ENCODE measurements at places on chromosomes 4 and X.

DNA sequence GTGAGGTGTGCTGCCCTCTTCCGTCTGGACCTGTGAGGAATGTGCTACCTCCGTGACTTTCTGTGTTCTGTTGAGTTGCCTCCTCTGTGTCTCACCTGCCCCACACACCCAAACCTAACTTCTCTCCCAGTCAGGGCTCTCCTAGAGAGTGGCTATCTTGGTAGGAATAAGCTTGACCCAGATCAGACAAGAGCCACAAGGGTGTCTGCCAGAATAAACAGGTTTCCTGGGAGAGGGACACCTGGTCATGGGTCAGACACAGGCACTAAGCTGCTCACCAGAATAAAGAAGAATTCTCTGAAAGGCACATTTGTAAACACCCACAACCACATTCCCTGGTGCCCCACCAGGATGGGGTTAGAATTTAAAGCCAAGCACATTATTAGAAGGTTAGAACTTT lies 11.1 kb downstream of the ZNF182 start:
- no peak overlapping the region for H3K27ac ChIP-seq

- peaks cover 79% of the 10 kb centered on the region for H3K4me1 ChIP-seq
- no peaks in the 10 kb centered on the region for H3K36me3 ChIP-seq
- H3K4me3 ChIP-seq = no peak overlapping the region
- no peak overlapping the region for H3K27ac ChIP-seq
Observed at GRCh38 chr4:48119646-48120045, 14.4 kb downstream of the TXK start.

- no peak overlapping the region for H3K4me3 ChIP-seq
- no peaks in the 10 kb centered on the region for H3K27me3 ChIP-seq
- H3K4me1 ChIP-seq = no peaks in the 10 kb centered on the region
- no peak for DNase-seq
- H3K36me3 ChIP-seq = no peaks in the 10 kb centered on the region
Observed at GRCh38 chrX:68059469-68059868, 373.8 kb downstream of the OPHN1 start.

GRCh38 chrX:49829016-49829415 lies at the start of gene PAGE4:
Gene PAGE4 (plus strand): TSS chrX:49829303. CDS start chrX:49830429, 1,126 bp downstream.
- H3K27me3 ChIP-seq = no peaks in the 10 kb centered on the region
- DNase-seq = no peak
- no peak within 1 kb of the TSS for H3K27ac ChIP-seq
- H3K36me3 ChIP-seq = no peaks in the 10 kb centered on the region
- no peak within 1 kb of the TSS for H3K4me3 ChIP-seq
- H3K4me1 ChIP-seq = no peaks in the 10 kb centered on the region

DNA sequence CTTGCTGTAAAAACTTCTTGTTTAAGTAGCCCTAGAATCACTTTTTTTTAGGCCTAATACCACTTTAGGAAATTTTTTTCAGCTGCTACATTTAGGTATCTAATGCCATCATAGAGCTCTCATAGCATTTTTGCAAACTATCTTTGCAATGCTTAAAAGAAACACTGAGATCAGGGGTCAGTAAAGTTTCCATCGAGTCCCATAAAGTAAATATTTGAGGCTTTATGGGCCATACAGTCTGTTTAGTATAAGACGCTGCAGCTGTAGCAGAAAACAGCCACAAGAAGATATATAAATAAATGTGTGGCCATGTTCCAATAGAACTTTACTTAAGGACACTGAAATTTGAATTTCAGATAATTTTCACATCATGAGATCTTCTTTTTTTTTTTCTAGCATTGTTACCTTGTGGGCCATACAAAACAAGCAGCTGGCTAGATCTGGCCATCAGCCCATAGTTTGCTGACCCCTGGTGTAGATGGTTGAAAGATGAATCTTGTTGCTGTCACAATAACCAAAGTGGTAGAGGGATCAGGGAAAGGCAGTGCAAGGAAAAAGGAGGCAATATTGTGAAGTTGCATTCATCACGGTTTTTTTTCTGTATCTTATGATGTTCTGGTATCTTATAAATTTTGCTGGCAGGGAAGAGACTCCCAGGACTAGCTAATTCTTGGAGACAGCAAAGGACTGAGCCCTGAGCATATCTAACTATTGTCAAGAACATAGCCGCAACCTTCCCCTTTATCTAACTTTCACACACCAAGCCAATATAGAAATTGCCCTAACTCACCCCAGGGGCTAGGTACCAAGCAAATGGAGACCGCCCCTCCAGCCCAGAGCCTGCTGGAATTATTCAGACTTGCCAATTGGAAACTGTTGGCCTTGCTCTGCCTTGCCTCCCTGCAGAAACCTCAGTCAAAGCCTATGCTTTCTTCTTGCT lies 46.6 kb downstream of the RASGEF1B start:
- H3K36me3 ChIP-seq = no peaks in the 10 kb centered on the region
- H3K27me3 ChIP-seq = no peaks in the 10 kb centered on the region
- H3K27ac ChIP-seq = no peak overlapping the region
- no peak for DNase-seq
- no peak overlapping the region for H3K4me3 ChIP-seq
- no peaks in the 10 kb centered on the region for H3K4me1 ChIP-seq

- H3K4me3 ChIP-seq = no peak overlapping the region
- no peak overlapping the region for H3K27ac ChIP-seq
- DNase-seq = no peak
- H3K4me1 ChIP-seq = no peaks in the 10 kb centered on the region
- no peaks in the 10 kb centered on the region for H3K36me3 ChIP-seq
Observed at GRCh38 chr4:99234331-99235010, 15.4 kb upstream of the ADH6 start.

GRCh38 chrX:37755025-37755424 lies 24.8 kb upstream of the CYBB start:
- no peak for DNase-seq
- peaks cover 51% of the 10 kb centered on the region for H3K4me1 ChIP-seq
- H3K36me3 ChIP-seq = no peaks in the 10 kb centered on the region
- peak overlapping the region; percentile 37 for H3K4me3 ChIP-seq
- peak overlapping the region; percentile 3 for H3K27ac ChIP-seq
- H3K27me3 ChIP-seq = no peaks in the 10 kb centered on the region

DNA sequence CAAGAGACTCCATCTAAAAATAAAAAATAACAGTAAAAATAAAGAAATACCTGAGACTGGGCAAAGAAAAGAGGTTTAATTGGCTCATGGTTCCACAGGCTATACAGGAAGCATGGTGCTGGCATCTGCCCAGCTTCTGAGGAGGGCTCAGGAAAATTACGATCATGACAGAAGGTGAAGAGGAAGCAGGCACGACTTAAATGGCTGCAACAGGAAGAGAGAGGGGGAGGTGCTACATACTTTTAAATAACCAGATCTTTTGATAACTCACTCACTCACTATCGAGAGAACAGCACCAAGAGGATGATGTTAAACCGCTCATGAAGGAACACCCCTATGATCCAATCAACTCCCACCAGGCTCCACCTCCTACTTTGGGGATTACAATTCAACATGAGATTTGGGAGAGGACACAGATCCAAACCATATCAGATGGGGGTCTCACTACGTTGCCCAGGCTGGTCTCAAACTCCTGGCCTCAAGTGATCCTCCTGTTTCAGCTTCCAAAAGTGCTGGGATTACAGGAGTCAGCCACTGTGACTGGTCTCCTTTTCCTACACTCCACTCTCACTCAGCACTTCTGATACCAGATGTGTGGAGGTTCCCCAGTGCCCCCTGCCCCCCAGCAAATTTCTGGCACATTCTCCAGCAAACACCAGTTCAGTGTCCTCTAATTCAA lies 11.9 kb upstream of the ZNF157 start:
- H3K4me1 ChIP-seq = peaks cover 16% of the 10 kb centered on the region
- no peaks in the 10 kb centered on the region for H3K36me3 ChIP-seq
- no peak overlapping the region for H3K27ac ChIP-seq
- DNase-seq = peak; percentile 1

- no peak for DNase-seq
- H3K36me3 ChIP-seq = no peaks in the 10 kb centered on the region
- H3K27me3 ChIP-seq = no peaks in the 10 kb centered on the region
- no peaks in the 10 kb centered on the region for H3K4me1 ChIP-seq
- no peak overlapping the region for H3K27ac ChIP-seq
Observed at GRCh38 chr4:66062044-66062443, 391.8 kb upstream of the EPHA5 start.

DNA sequence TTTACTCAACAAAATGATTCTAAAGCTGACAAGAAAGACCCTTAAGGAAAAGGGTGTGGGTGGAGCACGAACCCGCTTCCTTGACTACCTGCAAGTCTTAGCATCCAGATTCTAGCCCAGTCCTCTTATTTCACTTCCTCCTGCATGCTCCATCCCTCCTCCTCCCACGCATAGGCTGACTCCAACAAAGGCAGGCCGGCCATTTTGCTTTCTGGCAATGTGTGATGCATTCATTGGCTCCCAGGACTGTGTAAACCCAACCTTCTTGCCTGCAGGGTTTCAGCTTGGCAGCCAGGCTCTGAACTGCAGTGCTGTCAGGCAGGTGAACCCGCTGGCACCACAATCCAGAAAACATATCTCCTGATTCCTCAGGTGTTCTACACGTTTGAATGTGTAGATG lies 39.3 kb downstream of the RTL9 start:
- H3K27ac ChIP-seq = no peak overlapping the region
- H3K36me3 ChIP-seq = no peaks in the 10 kb centered on the region
- H3K4me1 ChIP-seq = no peaks in the 10 kb centered on the region
- no peak for DNase-seq
- no peaks in the 10 kb centered on the region for H3K27me3 ChIP-seq
- H3K4me3 ChIP-seq = no peak overlapping the region

GRCh38 chrX:41518127-41518840 lies 71.1 kb downstream of the NYX start:
- H3K4me3 ChIP-seq = no peak overlapping the region
- no peaks in the 10 kb centered on the region for H3K27me3 ChIP-seq
- no peaks in the 10 kb centered on the region for H3K36me3 ChIP-seq
- no peaks in the 10 kb centered on the region for H3K4me1 ChIP-seq
- no peak overlapping the region for H3K27ac ChIP-seq
- DNase-seq = no peak

- no peaks in the 10 kb centered on the region for H3K27me3 ChIP-seq
- H3K36me3 ChIP-seq = no peaks in the 10 kb centered on the region
- H3K27ac ChIP-seq = no peak overlapping the region
- no peaks in the 10 kb centered on the region for H3K4me1 ChIP-seq
- H3K4me3 ChIP-seq = no peak overlapping the region
Observed at GRCh38 chr4:14334166-14334565, 668.1 kb upstream of the CPEB2 start.

- no peak for DNase-seq
- H3K4me3 ChIP-seq = no peak overlapping the region
- H3K27ac ChIP-seq = no peak overlapping the region
- no peaks in the 10 kb centered on the region for H3K36me3 ChIP-seq
Observed at GRCh38 chr4:20483416-20483815, 216.8 kb upstream of the PACRGL start.

GRCh38 chrX:20500949-20501348 lies 234.2 kb upstream of the RPS6KA3 start:
- H3K27ac ChIP-seq = no peak overlapping the region
- no peak overlapping the region for H3K4me3 ChIP-seq

Measured in CD8-positive, alpha-beta memory T cell (primary cell).